ENCODE measurements at places on chromosomes 3 and 15.

GRCh38 chr3:148551767-148552260 is 145.9 kb upstream of the AGTR1 start:
- no peak for DNase-seq

DNA sequence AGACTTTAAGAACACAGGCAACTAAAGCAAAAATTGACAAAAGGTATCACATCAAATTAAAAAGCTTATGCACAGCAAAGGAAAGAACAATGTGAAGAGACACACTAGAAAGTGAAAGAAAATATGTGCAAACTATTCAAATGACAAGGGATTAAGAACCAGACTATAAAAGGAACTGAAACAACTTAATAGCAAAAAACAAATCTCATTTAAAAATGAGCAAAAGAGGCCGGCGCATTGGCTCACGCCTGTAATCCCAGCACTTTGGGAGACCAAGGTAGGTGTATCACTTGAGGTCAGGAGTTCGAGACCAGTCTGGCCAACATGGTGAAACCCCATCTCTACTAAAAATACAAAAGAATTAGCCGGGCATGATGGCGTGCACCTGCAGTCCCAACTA is 14.4 kb downstream of the NGLY1 start:
- DNase-seq: no peak

DNA sequence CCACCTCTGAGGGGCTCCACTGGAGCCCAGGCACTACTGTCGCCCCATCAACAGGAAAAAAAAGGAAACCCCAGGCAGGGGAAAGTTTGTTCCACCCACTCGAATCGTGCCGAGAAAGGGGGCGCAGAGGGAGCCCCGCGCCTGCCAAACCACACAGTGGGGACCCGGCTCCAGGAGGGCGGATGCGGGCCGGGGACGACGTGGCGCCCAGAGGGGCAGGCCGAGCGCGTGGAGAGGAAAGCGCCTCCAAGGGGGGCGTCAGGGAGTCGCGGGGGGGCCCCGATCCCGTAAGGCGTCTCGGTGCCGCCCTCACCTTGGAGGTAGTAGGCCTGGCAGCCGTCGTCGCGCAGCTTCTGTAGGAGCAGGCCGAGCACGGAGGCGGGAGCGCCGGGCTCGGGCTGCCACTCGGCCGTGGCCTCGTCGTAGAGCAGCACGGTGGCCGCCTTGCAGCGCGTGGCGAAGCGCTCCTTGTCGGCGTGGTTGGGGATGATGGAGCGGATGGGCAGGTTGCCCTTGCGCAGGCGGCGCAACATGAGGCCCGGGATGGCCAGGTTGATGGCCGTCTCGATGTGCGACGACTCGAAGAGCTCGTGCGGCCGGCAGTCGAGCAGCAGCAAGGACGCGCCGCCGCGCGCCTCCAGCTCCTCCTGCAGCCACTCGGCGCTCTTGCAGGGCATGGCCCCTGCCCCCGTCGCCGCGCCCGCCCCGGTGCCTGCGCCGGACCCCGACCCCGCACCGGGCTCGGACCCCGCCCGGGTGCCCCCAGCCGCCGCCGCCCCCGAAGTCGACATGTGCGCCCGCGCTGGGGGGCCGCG is 627 bp downstream of the DUSP7 start:
- no peak for DNase-seq

GRCh38 chr15:26731965-26732364 is 40.9 kb downstream of the GABRB3 start:
- DNase-seq: no peak

- DNase-seq: no peak
Measured at GRCh38 chr3:129429080-129429451, 630 bp upstream of the EFCAB12 start.

DNA sequence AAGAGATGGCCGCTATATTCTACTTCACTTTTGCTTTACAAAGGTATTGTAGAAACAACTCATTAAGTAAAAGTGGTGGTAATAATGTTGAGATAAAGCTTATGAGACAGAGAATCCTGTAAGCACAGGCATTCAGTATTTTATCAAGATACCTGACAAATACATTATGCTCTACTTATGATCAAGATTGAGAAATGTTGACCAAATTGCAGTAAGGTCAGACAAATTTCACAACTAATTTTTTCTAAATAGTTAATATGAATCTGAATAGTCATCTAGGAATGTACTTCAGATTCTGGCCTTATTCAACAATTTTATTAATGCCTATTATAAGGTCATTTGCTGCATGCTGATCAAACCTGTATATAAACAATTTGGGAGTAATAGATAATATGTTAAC is 95.1 kb upstream of the MBNL1 start:
- no peak for DNase-seq

- no peak for DNase-seq
Measured at GRCh38 chr3:65497846-65498245, 540.9 kb downstream of the MAGI1 start.

- peak; percentile 23 for DNase-seq
Measured at GRCh38 chr3:133469140-133469731, 69.4 kb downstream of the BFSP2 start.

GRCh38 chr3:10329495-10330015 is 8.6 kb upstream of the SEC13 start:
- no peak for DNase-seq

DNA sequence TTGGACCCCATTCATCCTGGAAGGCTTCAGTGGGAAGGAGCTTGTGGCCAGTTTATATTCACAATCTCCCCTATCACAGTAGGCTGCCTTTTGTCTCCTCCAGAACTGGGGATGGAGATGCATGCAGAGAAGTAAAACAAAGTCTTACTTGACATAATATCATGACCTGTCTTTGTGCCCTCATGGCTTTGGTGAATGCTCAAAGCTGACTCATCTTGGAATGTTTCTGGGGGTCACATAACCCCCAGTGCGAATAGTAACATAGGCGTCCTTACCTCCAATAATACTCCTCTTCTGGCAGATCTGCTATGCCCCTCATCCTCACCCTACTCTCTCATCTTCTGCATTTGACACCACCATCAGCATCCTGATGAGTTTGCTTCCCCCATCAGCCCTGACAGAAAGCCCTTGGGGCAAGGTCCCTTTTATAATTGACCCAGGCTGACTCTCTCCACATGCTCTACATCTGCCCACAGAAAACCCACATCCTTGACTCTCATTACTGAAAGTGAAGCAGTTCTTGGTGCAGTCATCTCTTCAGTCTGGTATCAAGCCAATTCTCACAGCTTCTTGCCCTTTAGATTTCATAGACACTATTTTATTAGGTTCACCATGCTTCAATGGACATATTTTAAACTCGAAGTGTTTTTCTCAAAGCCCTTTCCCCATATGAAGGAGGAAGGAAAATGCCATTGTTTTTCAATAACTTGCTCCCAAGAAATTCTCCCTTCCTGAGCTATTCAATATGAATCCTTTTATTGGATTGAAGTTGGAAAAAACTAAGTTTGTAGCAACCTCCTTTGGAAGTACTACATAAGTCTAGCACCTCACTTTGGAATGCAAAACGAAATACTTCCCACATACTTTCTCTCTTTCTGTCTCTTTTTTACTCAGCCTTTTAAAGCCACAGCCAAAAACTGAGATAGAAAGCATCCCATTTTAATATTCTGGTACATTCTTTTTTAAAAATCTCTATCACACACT is 36.6 kb downstream of the OSTN start:
- no peak for DNase-seq

- no peak for DNase-seq
Measured at GRCh38 chr15:90762109-90762508, 45.0 kb downstream of the BLM start.

DNA sequence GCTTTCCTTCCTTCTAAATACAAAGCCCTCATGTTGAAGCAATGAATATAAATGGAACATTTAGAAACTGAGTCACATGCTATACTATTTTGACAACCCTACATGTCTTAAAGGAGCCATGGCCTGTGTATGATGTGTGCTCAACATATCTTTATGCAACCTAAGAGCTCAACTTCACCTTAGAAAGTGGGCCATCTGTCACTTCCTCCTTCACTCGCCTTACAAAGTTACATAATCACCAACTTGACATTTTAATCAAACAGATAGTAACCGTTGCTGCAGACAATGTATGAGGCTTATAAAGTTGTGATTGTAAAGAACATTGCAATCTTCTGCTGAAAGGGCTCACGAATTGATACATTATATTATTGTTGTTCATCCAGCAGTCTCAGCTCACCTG is 163.6 kb downstream of the SERPINI1 start:
- DNase-seq: no peak

- DNase-seq: no peak
Measured at GRCh38 chr3:145704020-145704419, 457.0 kb downstream of the PLOD2 start.

GRCh38 chr3:183434503-183434902 is 6.1 kb upstream of the MCF2L2 start:
- no peak for DNase-seq

GRCh38 chr3:147640781-147641180 is 231.6 kb downstream of the ZIC1 start:
- no peak for DNase-seq

DNA sequence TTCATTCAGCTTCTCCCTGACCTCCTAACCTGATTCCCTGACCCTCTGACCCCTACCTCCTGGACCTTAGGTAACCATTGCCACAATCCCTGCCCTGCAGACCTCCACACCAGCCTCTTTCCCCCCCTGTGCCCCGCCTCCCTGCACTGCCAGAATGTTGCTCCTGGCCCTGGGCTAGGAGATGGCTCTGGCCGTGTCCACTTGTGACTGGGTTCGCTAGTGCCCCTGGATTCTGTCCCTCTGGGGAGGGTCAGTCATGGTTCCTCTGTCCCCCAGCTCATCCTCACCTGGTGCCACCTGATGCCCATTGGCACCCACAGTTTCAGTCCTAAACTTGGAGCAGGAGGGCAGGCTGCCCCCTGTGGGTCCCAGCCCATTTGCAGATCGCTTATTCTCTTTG is 56.2 kb upstream of the PRR23E start:
- no peak for DNase-seq

GRCh38 chr3:30518872-30519271 is 87.5 kb upstream of the TGFBR2 start:
- no peak for DNase-seq

DNA sequence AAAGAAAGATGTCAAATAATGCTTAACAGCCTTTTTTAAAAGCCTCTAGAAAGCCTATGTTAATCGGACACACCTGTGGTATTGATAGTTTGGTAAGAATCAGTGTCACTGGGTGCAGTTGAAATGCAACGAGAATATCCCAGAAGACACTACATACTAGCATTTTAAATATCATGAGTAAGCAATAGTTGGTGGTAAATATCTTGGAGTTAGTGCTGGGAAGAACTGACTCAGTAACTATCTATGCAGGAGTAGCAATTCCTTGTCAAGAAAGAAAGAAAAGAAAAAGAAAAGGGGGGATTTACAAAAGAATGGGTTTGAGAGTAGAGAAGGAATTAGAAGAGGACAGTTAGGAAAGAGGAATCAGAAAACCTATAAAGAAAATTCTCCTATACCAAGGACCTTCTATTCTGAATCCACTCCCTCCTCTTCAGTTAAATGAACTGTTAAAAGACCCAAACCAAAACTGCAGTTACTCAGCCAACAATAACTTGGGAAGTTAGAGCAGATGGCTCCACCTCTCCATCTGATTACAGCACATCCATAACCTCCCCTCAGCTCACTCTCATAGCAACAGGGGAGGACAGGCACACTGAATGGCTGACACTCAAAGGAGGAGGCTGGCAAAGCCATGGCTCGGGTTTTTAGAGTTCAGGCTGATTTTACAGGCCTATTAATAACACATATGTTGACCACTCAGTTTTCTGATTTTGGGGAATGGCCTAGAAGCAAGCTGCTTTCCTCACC is 207.6 kb upstream of the MDFIC2 start:
- no peak for DNase-seq

DNA sequence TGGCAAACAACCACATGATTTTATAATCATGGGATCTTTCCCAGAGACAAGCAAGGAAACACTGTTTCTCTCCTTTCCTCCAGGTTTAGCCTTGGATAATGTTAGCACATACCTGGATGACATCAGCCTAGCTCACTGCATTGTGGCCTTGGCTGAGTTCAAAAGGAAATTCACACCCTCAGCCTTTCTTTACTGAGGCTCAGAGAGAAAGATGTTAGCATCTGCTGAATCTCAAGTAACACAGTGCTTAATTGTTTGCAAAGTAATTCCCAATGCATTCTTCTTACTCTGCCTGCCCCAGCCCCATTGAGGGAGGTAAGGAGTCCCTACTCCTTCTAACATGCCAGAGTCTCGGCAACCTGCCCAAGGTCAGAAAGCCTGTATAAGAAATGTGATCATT is 432.2 kb upstream of the LMCD1 start:
- no peak for DNase-seq

DNA sequence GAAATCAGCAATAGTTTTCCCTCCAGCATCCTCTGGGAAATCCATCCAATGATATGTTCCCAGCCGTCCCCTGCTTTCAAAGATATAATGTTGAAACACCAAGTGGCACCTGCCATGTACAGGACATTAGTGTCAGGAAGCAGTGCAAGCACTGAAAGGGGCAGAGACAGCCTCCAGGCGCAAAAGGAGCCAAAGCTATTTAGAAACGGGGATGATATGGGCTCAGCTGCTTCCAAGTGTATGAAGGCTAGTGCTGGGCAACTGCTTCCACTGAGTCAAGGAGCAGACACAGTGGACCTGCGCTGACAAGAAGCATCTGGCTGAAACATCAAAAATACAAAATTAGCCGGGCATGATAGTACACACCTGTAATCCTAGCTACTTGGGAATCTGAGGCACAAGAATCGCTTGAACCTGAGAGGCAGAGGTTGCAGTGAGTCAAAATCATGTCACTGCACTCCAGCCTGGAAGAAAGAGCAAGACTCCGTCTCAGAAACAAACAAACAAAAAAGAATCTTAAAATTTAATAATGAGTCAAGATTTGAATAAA is 119.7 kb downstream of the AQP9 start:
- no peak for DNase-seq

DNA sequence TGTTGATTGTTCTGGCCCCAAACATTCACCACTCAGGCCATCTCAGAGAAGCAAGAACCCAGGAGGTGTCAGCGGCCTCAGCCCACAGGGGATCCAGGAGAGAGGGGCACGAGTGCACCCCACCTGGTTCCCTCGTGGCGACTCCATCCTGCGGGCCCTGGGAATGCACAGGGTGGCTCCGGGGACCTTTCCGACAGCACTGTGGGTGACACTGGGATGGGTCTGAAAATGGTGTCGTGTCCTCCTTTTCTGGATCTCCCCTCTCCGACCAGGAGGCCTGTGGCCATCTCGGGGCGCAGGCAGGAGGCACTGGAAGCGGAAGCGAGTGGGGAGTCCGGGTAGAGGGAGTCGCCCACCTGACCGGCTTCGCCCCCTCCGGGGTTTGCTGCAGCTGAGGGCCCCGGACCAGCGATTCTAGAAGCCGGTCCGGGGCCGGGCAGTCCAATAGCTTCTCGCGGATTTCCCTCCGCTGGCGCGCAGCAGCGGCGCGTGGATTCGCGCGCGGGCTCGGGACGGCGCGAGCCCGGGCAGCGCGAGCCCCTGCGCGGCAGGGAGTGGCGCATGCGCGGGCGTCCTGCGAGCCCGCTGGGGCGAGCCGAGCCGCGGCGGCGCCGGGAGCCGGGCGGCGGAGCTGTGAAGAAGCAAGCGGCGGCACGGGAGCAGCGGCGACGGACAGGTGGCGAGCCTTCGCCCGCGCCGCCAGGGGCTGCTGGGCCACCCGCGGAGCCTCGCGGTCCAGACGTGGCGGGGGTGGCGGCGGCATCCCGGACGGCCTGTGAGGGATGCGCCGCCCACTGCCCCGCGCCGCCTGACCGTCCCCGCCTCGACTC is at the start of gene DOCK3:
DOCK3 (plus strand) TSS at position 579 of the 830 bp plus-strand sequence. CDS start 337 bp downstream, outside the sequence.
- DNase-seq: no peak

- no peak for DNase-seq
Measured at GRCh38 chr15:68700455-68701123, 120.1 kb downstream of the ANP32A start.
